ENCODE measurements at places on chromosomes 4 and X. TPM values are rescaled to one million over a fixed set of nuclear protein-coding genes. Genes with fewer than 3 reads are reported as not detected.

- no peak overlapping the region for H3K4me3 ChIP-seq
- no peak for ATAC-seq
- no peaks in the 10 kb centered on the region for H3K27me3 ChIP-seq
- H3K36me3 ChIP-seq = peaks cover under 1% of the 10 kb centered on the region
Measured at GRCh38 chr4:108003982-108004515, 14.4 kb downstream of the HADH start.

GRCh38 chr4:148044912-148045352 lies 313.0 kb downstream of the ARHGAP10 start:
- no peaks in the 10 kb centered on the region for H3K4me1 ChIP-seq
- no peak overlapping the region for H3K27ac ChIP-seq
- ATAC-seq = peak; percentile 38
- no peaks in the 10 kb centered on the region for H3K27me3 ChIP-seq
- peaks cover 10% of the 10 kb centered on the region for H3K36me3 ChIP-seq

GRCh38 chr4:135548711-135549110 lies 1347.1 kb upstream of the PABPC4L start:
- no peaks in the 10 kb centered on the region for H3K4me1 ChIP-seq
- ATAC-seq = no peak
- H3K4me3 ChIP-seq = no peak overlapping the region

DNA sequence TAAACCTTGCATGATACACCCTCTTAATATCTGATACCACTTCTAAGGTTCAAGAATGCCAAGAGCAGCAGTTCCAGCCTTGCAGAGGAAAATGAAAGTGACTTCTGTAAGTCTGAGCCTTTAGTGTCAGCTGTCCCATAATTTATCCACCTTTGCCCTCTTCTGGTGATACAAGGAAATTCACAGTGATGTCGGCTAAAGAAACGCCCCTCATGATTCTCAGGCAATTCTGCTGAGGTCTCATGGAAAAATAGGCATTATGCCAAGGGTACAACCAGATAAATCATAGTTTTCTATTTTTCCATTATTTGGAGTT lies 172.2 kb upstream of the CXCL13 start:
- H3K4me3 ChIP-seq = no peak overlapping the region
- no peaks in the 10 kb centered on the region for H3K36me3 ChIP-seq
- no peak overlapping the region for H3K27ac ChIP-seq
- ATAC-seq = peak; percentile 37

ANXA3 gene
- total RNA-seq = not detected

ZNF732 gene
- not detected for total RNA-seq

PFKFB1 gene
- total RNA-seq = 0.42 TPM

RAB9A gene
- total RNA-seq = 18.3 TPM

DNA sequence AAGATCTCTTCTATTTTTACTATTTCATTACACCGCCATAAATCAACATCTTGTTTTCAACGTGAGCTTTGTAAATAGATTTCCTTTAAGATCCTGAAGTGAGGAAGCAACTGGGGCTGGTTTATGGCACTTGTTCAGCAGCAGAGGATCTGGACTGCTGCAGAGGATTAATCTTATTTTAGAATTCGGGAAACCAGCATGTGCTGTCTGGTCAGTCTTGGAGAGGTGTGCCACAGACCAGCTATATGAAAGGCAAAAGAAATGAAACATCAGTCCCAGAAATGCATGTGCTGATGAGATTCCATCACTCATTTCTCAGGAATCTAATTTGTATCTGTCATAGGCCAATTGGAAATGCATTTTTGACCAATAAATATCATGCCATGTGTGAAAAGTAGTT lies 23.4 kb downstream of the PRDM8 start:
- H3K36me3 ChIP-seq = no peaks in the 10 kb centered on the region
- no peak overlapping the region for H3K4me3 ChIP-seq
- peaks cover 22% of the 10 kb centered on the region for H3K27me3 ChIP-seq
- no peak overlapping the region for H3K27ac ChIP-seq
- H3K4me1 ChIP-seq = no peaks in the 10 kb centered on the region

- peak overlapping the region; percentile 93 for H3K4me3 ChIP-seq
- H3K36me3 ChIP-seq = peaks cover 33% of the 10 kb centered on the region
- H3K27ac ChIP-seq = peak overlapping the region; percentile 99
- no peak for ATAC-seq
Measured at GRCh38 chrX:40172401-40173142, 74.8 kb upstream of the BCOR start.

SPIN2B gene
- total RNA-seq = 7.2 TPM

- no peak overlapping the region for H3K27ac ChIP-seq
- no peaks in the 10 kb centered on the region for H3K4me1 ChIP-seq
- peaks cover 12% of the 10 kb centered on the region for H3K27me3 ChIP-seq
- no peak overlapping the region for H3K4me3 ChIP-seq
- no peaks in the 10 kb centered on the region for H3K36me3 ChIP-seq
- ATAC-seq = no peak
Measured at GRCh38 chr4:155735496-155735895, 23.3 kb upstream of the GUCY1B1 start.

DNA sequence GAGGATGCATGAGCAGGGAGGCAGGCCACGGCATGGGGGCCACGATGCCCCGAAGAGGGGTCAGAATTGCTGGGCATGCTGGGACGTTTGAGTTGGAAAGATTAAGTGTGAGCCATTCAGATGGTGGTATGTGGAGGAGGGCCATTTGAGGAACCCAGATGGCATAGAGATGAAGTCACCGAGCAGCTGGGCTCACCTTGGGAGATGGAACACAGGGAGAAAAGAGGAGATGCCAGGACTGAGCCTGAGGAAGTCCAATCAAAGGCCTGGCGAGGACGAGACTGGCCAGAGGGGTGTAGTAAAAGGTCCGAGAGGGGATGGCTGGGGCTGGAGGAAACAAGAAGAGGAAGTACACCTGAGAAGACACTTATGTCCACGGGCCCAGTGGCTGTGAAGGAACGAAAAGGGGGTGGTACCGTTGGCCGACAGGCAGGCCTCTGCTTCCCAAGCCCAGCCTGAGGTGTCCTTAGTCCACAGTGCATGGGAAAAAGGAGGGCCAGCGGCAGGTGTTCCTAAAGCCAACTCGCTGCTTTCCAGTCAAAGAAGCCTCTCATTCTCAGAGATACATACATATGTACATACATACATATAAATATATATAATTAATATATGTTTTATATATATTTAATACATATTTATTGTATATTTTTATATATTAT lies 54.6 kb upstream of the CLCN4 start:
- H3K27me3 ChIP-seq = no peaks in the 10 kb centered on the region
- no peak for ATAC-seq
- H3K4me3 ChIP-seq = no peak overlapping the region
- peaks cover 14% of the 10 kb centered on the region for H3K4me1 ChIP-seq
- no peak overlapping the region for H3K27ac ChIP-seq
- peaks cover 14% of the 10 kb centered on the region for H3K36me3 ChIP-seq

GRCh38 chrX:120452131-120452530 lies 17.0 kb downstream of the LAMP2 start:
- peaks cover 6% of the 10 kb centered on the region for H3K4me1 ChIP-seq
- peak overlapping the region; percentile 8 for H3K27ac ChIP-seq
- H3K27me3 ChIP-seq = no peaks in the 10 kb centered on the region
- H3K4me3 ChIP-seq = no peak overlapping the region

TMEM255A gene
- total RNA-seq = 0.08 TPM
